ENCODE measurements at places on chromosomes 4 and X. TPM values are rescaled to one million over a fixed set of nuclear protein-coding genes. Genes with fewer than 3 reads are reported as not detected.

The SOWAHD gene
- 1.5 TPM for total RNA-seq

GRCh38 chr4:111228396-111228795, 605.5 kb upstream of the PITX2 start:
- DNase-seq: no peak

DNA sequence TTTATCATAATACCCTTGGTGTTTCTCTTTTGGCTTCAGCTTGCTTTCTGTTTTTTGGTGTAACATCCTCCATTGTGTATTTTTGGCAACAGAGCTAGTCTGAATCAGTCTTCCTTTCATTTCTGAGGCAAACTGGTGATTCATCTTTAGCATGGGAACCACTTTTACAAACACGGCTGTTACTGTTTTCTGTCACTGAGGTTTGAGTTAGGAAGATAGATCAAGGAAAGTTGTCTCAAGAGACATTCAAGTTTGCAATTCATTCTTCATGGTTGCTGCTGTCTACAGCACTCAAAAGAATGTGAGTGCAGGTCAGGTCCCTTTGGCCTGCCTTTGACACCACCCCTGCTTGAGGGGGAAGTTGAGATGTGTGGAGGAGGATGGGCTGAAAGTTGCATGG, 36.3 kb downstream of the IL21 start:
- no peak for DNase-seq

DNA sequence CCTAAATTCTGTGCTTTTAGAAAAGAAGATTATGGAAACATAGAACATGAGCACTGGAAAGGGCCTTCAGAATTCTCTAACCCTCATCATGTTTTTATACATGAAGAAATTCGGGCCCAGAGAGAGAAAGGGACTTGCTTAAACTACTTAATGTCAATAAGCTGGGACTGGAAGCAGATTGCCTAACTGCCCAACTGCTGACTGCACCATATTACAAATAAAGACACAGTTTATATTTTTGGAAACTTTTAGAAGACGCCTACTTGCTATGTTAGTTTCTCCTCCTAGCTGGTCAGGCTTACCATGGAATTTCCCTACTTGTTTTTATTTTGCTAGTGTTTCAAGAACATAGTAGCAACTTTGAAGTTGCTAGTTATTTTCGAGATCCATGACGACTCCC, 47.1 kb downstream of the SLC9A6 start:
- DNase-seq: no peak

DNA sequence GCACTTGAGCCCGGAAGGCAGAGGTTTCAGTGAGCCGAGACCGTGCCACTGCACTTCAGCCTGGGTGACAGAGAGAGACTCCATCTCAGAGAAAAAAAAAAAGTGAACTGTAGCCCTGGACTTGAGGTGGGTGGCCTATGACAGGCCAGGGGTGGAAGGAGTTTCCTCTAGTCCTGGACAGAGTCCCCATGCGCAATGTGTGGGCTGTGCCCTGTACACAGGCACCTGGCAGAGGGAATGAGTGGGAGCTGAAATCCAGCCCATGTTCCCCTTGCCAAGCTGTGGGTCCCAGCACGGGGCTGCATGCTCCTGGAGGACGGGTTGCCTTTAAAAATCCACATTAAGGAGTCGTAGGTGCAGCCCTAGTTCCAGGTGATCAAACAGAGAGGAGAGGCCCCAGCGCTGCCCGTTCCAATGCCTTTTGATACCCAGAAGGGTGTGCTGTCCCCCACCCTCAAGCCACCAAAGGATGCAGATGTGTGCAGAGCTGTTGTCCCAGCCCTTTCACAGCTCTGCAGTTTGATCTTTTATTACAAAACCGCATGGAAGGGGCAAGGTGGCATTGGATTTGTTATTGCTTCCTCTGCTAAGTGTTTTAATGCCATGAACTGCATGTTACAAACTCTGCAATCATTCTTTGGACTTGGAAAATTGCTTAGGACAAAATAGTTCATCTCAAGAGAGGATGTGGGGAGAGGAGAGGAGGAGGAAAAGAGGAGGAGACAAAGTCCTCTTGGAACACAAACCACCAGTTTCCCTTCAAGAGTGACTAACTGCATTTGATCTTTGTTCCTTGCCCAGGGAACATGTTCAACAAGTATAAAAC, 38.0 kb upstream of the PDK3 start:
- peak; percentile 12 for DNase-seq

- no peak for DNase-seq
Observed at GRCh38 chrX:70007946-70008345, 41.8 kb downstream of the AWAT2 start.

DNA sequence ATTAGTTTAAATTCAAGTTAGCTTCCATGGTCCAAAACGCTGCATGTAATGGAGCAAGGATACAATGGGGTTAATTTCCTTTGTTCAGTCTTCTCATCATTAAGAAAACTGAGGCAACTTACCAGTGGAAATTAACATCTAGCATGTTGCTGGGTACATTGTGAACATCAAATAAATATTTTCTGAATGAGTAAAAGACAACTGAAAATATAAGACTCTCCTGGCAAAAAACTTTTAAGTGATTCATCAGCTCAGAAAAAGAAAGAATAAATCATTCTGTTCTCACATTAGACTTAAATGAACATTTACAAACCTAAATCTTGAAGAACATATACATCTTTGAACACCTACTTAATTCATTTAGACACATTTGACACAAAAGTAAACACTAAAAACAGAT, 138.4 kb upstream of the ETNPPL start:
- no peak for DNase-seq

GRCh38 chrX:148271263-148271662, 229.2 kb upstream of the AFF2 start:
- no peak for DNase-seq

- DNase-seq: no peak
Observed at GRCh38 chr4:109432203-109432602, 1.4 kb upstream of the SEC24B start.

Measured in transverse colon (tissue), 4 donors.